GM23248 (cell line): ENCODE measurements at places on chromosomes 7 and 10. TPM values are rescaled to one million over a fixed set of nuclear protein-coding genes. Genes with fewer than 3 reads are reported as not detected.

DNA sequence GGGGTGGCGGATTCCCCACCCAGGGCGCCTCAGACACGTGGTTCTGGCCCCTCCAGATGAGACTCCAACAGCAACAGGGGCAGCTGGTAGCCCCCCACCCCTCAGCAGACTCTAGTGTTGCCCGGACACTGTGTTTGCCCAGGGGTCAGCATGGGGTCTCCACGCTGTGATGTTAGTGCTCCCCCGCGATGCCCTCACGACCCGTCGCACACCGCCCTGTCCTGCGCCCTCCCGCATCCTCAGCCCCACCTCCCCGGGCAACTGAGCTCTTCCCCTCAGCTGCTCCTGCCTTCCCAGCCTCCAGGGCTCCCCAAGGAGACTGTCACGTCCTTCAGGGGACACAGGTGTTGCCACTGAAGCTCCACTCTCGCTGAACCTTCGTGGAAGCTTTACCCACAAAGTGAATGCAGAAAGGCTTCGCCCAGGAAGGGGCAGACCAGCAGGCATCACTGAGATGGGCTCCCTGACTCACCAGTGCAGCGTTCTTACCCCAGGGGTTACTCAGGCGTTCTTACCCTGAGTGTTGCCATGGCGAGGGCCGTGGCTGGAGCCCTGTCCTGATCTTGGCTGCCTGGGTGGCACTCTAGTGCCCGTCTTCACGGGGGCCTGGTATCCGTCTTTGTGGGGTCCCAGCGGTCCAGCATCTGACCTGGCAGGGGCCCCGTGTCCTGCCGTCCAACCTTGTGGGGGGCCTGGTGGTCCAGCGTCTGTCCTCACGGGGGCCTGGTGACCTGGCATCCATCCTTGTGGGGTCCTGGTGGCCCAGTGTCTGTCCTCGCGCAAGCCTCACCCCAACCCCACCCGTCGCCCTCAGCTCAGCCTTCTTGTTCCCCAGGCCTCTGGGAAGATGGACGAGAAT, 14.6 kb downstream of the DPYSL4 start:
- DNase-seq = no peak

DNA sequence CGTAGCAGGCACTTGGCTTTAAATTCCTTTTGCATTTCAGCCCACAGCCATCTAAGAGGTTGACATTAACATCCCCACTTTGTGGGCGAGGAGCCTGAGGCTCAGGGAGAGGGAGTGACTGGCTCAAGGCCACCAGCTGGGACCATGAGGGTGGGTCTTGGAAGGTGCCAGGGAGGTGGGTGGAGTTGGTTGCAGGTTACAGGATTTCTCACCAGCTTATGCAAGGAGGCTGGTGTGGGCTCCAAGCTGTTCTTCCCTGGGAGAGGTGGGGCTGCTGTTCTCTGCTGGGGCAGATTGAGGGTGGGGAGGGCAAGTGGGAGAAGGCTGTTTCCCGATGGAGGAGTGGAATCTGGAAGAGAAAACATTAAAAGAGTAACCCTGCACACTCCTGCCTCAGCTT, 14.1 kb upstream of the C10orf95 start:
- DNase-seq = no peak

GRCh38 chr7:116259156-116259870, 49.0 kb downstream of the TES start:
- no peak for DNase-seq

UMAD1 gene
- 18.6 and 18.7 TPM in 2 replicates for polyA plus RNA-seq

UCMA gene
- polyA plus RNA-seq = not detected in 2 replicates

SYT15 gene
- polyA plus RNA-seq = 2.3 and 3.0 TPM in 2 replicates
